ENCODE measurements at places on chromosomes 2 and 18. TPM values are rescaled to one million over a fixed set of nuclear protein-coding genes. Genes with fewer than 3 reads are reported as not detected.

Gene CD207
- not detected for total RNA-seq

Gene ATP9B
- 71.7 TPM for total RNA-seq

Gene PRSS56
- not detected for total RNA-seq

Gene LIMS4
- total RNA-seq: 0.47 TPM

Gene TMEM200C
- total RNA-seq: not detected

Gene ICOS
- total RNA-seq: not detected

Gene MAP3K19
- total RNA-seq: not detected

Gene CROCC2
- total RNA-seq: not detected

Gene SLC5A7
- not detected for total RNA-seq

Gene PLCL1
- total RNA-seq: 0.12 TPM

Gene FHOD3
- total RNA-seq: not detected

Gene SEMA4F
- 19.3 TPM for total RNA-seq

Gene TMEM198
- total RNA-seq: 0.39 TPM

Gene VAPA
- 117 TPM for total RNA-seq

Gene PTPRN
- not detected for total RNA-seq

Gene KCNG3
- not detected for total RNA-seq

Gene CLEC4F
- not detected for total RNA-seq

All from B cell (primary cell).